Hematopoietic multipotent progenitor cell (in vitro differentiated cells): ENCODE measurements at places on chromosomes 1 and 21. TPM values are rescaled to one million over a fixed set of nuclear protein-coding genes. Genes with fewer than 3 reads are reported as not detected.

Gene DCDC2B
- total RNA-seq: under 0.01 TPM

Gene RIT1
- 45.8 TPM for total RNA-seq

Gene C1orf94
- not detected for total RNA-seq

GRCh38 chr1:214935258-214935657 lies 147.3 kb upstream of the KCNK2 start:
- no peak for DNase-seq

DNA sequence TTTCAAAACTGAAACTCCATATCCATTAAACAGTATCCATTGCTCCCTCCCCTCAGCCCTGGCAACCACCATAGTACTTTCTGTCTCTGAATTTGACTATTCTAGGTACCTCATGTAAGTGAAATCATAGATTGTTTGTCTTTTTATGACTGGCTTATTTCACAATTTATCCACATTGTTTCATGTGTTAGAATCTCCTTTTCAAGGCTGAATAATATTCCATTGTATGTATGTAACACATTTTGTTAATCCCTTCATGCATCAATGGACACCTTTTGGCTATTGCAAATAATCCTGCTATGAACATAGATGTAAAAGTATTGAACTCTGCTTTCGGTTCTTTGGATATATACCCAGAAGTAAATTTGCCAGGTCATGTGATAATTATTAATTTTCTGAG lies 37.5 kb downstream of the AGO3 start:
- no peak for DNase-seq

- no peak for DNase-seq
Measured at GRCh38 chr1:6488602-6489382, 2.7 kb downstream of the PLEKHG5 start.

GRCh38 chr1:92031281-92032110 lies 1.7 kb downstream of the EPHX4 start:
- no peak for DNase-seq

DNA sequence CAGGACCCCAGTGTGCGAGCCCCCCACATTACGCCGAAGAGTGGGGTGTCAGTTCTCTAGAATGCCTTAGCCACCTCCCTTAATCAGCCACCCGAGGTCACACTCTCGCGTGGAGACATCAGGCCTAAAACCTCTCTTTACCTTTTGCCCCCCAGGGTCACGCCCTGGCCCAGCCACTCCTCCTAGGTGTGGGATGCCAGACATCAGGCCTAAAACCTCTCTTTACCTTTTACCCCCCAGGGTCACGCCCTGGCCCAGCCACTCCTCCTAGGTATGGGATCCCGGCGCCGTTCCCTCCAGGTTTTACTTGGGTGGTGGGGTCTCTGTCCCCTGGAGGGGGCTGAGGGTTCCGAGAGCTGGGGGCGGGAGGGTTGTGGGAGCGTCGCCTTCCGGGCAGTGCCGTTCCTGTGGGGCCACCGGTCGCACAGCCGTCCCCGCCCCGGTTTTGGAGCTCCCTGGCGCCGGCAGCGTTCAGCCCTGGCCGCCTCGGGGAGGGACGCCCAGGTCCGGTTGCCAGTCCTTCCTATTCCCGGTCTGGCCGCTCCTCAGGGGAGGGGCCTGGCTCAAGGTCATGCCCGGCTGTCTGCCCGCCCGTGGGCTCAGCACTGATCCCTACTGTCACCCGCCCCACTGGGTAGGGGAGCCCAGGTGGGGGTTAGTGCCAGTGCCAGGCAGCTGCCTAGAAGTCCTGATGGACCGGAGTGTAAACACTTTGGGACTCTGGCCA lies 882 bp downstream of the VPS13D start:
- DNase-seq: no peak

DNA sequence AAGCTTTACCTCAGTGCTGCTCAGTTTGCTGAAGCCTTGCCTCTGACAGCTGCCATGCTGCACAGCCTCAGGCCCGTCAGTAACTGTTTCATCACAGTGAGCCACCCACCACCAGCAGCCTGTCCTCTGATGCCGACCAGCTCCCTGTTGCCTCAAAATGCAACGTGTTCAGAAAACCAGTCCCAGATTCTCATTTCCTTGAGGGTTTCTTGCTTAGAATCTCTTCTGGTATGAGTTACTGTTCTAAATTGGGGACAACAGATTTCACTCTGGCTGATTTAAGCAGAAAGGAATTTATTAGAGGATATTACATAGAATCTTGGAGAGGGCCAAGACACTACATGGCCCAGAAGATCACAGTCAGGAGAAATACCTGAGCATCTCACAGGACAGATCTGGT lies 11.0 kb downstream of the UBL4B start:
- DNase-seq: no peak

DNA sequence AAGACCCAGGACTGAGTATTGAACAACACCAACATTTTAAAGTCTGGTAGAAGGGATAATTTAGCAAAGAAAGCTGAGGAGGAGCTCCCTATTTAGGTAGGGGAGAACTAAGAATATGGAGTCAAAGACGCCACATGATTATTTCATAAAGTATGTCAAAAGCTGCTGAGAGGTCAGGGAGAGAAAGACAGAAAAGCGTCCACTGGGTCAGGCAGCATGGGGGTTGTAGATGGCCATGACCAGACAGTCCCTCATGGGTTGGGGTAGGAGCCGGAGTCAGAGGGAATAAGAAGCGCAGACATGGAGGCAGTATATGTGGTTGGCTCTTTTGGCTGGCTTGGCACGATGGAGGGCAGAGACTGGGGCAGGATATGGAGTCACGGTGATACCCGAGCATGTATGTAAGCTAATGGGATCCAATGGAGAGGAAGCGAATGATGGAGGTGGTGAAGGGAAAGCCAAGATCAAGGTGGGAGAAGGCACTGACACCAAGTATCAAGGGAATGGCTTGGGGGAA lies 4.8 kb downstream of the C1orf115 start:
- no peak for DNase-seq

GRCh38 chr21:45455674-45456583 lies 51.0 kb downstream of the COL18A1 start:
- no peak for DNase-seq

- DNase-seq: no peak
Measured at GRCh38 chr1:248622570-248623001, 12.3 kb downstream of the OR2T11 start.

GRCh38 chr1:91844862-91845528 lies 41.0 kb downstream of the TGFBR3 start:
- DNase-seq: no peak

DNA sequence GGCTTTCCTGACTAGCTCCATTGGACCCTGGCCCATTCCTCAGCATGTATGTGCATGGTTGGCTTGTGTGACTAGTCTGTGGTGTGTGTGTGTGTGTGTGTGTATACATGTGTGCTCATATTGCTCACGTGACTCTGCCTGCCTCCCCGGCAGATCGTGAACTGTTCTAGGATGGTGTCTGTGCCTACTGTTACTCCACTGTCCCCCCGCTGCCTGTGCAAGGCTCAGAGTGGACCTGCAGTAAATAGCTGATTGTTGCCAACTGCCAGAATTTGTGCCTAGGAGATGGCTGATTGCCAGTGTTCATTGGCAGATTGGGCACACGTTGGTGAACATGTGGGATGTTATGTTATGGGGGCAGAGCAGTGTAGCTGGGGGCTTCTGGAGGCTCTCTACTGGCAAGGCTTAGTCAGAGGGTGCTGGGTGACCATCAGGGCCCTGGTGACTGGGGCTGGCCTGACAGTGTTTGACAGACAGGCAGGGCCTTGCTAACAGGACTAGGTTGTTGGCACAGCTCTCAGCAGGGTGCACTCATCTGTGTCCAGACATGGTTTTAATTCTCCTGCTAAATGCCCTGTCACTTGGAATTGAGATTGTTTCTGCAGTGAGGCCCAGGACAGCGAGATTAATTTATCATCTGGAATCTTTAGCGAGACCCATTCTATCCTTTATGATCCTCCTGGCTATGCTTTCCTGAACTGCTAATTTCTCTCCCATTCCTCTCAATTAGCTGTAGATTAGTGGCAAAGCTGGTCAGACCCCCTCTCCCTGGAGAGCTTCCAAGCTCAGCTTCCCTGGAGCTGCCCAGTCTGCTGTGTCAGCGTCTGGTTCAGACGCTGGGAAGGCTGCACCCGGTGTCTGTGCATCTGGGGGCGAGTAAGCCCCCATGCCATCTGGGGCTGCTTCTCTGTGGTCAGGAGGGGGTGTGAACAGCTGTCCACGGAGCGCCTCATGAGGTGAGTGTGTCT lies 20.8 kb downstream of the SLC6A17 start:
- no peak for DNase-seq

DNA sequence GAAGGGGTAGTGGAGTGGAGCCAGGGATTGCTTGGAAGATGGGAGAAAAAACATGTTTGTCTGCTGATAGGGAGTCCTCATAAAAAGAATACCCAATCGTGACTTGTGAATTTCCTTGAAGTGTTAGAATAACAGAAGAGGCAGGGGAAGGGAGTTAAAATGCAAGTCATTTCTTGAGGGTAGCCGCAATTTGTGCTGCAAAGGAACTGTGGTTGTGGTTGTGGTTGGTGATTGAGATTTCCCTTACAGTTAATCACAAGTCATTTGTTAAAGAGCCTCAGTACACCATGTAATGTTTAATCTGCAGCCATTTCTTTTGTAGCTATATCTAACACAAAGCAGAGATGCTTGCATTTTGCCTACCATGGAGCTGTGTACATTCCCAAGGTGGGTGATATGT lies 38.5 kb upstream of the EGLN1 start:
- DNase-seq: peak; percentile 96
